ENCODE measurements at places on chromosomes 3 and 15.

DNA sequence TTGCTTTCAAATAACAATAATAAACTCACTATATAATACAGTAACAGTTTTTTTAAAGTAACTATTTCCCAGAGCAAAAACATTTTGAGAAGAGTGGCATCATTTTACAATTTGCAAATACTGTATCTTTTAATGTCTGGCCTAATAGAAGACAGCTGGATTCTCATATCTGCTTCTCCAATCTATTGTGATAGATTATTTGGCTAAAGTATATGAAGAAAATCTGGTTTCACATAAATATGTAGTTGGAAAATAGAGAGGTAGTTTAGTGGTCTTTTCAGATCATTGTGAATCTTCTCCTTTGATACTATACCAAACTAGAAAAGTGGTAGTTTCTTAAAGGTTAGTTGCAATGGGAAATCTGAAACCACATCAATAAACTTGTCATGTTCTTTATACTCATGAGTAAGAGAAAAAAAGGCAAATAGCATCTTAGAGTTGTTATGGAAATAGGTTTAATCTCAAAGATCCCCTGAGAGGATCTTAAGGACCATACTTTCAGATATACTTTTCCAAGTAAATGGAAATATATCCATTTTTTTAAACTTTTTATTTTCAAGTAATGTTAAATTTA lies 124.8 kb upstream of the NR2E3 start:
- no peak for DNase-seq

DNA sequence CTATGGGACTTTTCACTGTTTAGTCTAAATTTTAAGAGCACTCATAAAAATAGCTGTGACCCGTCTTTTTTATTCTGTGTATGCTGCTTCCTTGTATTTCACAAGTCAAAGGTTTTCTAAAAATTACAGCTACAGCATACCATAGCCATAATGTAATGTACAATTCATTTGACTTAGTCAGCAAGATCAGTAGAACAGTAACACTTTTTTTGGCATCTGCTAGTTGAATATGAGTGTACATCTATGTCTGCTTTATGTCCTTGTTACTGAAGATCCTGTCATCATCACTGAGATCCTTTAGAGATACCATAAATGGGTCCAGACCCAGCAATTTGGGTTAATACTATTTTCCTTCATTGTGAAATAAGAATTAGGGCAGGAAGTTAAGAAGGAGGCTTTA lies 42.2 kb downstream of the CMSS1 start:
- DNase-seq = no peak

- DNase-seq = no peak
These were observed 150.5 kb downstream of the CFAP20DC start for GRCh38 chr3:58899159-58899952.

GRCh38 chr3:124631727-124632126 lies 98.5 kb upstream of the UMPS start:
- no peak for DNase-seq

- DNase-seq = no peak
These were observed 7.4 kb upstream of the CCK start for GRCh38 chr3:42273361-42273760.

- DNase-seq = no peak
These were observed 69.5 kb downstream of the CSNK1G1 start for GRCh38 chr15:64286473-64286872.

DNA sequence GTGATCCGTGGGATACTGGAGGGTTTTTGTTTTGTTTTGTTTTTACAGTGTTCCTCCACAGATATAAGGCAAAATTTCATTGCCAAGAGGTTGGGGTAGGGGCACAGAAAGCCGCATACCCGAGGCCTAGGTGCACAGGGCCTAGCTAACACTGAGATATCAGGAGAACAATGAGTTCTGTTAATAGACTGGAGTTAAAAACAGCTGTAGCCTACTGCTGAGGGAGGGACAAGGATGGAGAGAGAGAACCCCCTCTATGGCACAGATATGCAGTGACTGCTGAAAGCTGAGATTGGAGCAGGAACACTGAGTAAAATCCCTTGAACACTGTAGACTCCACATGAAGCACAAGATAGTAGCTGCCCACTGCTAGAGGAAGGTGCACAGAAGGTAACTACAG lies 53.1 kb upstream of the MAP3K13 start:
- no peak for DNase-seq

DNA sequence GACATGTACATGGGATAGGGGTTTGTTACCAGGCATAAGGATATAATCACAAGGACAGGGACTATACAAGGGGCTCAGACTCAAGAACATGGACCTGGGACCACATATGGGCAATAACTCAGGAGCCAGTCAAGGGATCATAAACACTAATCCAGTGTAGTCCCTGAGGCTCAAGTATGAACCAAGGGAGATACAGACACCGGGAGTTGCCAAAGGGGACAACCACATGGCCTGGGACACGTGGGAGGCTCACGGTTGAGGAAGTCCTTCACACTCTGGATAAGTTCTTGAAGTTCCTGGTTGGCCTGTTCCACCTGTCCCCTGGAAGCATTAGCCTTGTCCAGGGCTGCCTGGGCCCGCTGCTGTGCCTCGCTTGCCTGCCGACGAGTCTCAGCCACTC lies 1.8 kb upstream of the USP19 start:
- DNase-seq = no peak

- DNase-seq = no peak
These were observed 134.6 kb downstream of the LRRC28 start for GRCh38 chr15:99385865-99386264.

GRCh38 chr3:13370609-13371008 lies 49.5 kb downstream of the NUP210 start:
- no peak for DNase-seq

GRCh38 chr3:171420667-171421066 lies 39.5 kb downstream of the TNIK start:
- DNase-seq = no peak

GRCh38 chr3:178826435-178827123 lies 245.0 kb downstream of the ZMAT3 start:
- DNase-seq = no peak

DNA sequence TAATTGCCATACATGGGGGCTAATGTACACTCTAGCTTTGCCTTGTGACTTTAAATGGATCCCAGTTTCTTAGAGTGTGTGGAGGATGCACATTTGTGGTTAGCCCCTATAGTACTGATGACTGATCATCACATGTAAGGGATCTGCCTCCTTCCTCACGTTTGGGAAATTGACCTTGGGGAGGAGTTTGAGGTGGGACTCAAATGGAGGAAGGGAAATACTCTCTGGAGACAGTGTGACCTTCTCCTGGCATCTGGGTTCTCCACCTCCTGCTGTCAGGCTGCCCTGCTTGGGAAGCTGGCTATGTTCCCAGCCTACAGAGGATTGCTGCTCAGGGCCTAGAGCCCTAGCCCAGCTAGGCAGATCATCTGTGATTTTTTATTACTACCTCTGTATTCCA lies 48.7 kb downstream of the PPM1L start:
- no peak for DNase-seq

GRCh38 chr3:194584866-194585265 lies 48.4 kb downstream of the TMEM44 start:
- no peak for DNase-seq

- DNase-seq = no peak
These were observed 49.6 kb upstream of the AADACL2 start for GRCh38 chr3:151684094-151684493.

GRCh38 chr15:70165716-70166284 lies 68.1 kb upstream of the TLE3 start:
- no peak for DNase-seq

GRCh38 chr3:71984843-71985613 lies 200.1 kb upstream of the PROK2 start:
- no peak for DNase-seq

GRCh38 chr3:161333696-161334095 lies 37.6 kb downstream of the SPTSSB start:
- DNase-seq = no peak

- DNase-seq = no peak
These were observed 36.6 kb upstream of the EPHB3 start for GRCh38 chr3:184524981-184525336.

DNA sequence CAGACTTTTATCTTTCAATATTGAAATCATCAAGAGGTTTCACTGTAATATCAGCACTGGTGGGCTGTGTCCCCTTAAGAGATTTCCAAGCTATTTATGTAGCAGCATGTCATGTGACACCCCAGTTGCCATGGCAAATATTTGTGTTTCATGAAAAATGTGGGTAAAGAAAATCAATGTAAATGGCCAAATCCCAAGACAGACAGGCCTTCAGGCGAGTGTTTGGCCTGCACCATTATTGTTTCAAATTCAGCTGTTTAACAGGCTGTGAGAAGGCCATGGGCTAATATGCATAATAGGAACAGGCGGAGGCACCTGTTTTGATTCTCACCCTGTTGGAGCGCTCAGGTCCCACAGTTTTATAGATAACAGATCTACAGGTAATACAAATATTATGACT lies 104.2 kb downstream of the IQCH start:
- no peak for DNase-seq

DNA sequence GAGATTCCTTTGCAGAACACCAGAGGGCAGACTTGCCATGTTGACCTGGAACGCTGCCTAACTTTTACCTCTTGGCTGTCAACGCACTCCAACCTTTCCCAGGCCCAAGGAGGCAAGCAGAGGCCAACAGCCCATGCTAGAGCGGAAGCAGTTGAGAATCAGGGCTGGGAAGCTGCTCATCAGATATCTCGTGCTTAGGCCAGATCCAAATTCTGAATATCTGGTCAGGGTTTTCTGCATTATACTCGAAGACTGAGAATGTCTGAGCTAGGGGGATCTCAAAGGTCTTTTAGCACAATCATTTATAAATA lies 2.5 kb downstream of the XIRP1 start:
- peak; percentile 24 for DNase-seq

DNA sequence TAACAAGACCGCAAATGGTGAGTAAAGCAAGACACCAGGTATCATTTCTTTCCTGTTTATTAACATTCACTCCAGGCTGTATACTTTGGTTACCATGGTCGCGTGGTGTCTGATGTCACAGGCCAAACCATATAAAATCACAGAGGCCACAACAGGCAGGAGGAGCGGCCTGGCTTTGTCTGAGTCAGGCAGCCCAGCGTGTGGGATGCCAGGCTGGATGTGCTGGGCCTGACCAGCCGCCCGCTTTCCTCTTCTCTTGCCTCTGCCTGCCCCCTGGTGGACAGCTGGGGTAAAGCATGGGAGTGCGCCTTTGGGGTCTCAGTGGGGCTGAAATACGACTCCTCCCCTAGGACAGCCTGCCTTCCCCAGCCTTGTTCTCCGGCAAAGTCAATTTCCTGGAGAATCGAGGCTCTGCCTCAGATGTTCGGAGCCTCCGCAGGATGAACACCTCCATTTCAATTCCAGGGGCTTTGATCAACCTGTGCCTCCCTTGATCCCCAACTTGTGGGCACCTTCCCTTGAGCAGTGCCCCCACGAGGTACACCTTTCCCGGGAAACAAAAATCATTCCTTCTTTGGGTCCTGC lies 78.2 kb downstream of the CCNL1 start:
- peak; percentile 74 for DNase-seq

- no peak for DNase-seq
These were observed 170.5 kb upstream of the TGFBR2 start for GRCh38 chr3:30435861-30436331.

GRCh38 chr3:177689869-177690268 lies 492.6 kb upstream of the TBL1XR1 start:
- no peak for DNase-seq

GRCh38 chr15:34366271-34367065 lies 528 bp downstream of the LPCAT4 start:
- DNase-seq = no peak
